ENCODE measurements at places on chromosomes 12 and 14. TPM values are rescaled to one million over a fixed set of nuclear protein-coding genes. Genes with fewer than 3 reads are reported as not detected.

CLEC9A gene
- not detected for total RNA-seq

STXBP6 gene
- total RNA-seq, result 11.0 TPM

SRRM4 gene
- 0.21 TPM for total RNA-seq

FBLN5 gene
- 122 TPM for total RNA-seq

MAP1LC3B2 gene
- total RNA-seq, result 2.1 TPM

CLEC2B gene
- 8.6 TPM for total RNA-seq

OR10G2 gene
- total RNA-seq, result not detected

ARHGEF40 gene
- total RNA-seq, result 25.5 TPM

GABARAPL1 gene
- total RNA-seq, result 280 TPM

P3H3 gene
- 22.3 TPM for total RNA-seq

BLTP3B gene
- total RNA-seq, result 13.5 TPM
